ENCODE measurements at places on chromosomes 11 and 22.

DNA sequence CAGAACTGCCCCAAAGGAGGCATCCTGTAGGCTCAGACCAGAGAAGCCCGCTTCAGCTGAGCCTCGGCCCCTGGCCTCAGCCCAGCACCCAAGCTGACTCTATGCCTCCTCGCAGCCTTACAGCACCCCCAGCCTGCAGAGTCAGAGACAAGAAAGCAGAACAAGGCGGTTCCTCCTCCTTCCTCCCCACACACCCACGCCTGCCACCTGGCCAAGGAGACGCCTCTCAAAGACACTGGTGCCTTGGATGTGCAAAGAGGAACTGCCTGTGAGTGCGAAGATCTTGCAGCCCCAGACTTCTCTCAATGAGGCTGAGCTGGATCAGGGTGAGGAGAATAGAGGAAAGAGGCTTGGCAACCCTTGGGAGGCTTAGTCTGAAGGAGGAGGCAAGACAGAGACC lies 60.2 kb downstream of the PDE2A start:
- DNase-seq = no peak

- DNase-seq = no peak
Observed at GRCh38 chr11:44004452-44005062, 43.2 kb upstream of the ACCSL start.

DNA sequence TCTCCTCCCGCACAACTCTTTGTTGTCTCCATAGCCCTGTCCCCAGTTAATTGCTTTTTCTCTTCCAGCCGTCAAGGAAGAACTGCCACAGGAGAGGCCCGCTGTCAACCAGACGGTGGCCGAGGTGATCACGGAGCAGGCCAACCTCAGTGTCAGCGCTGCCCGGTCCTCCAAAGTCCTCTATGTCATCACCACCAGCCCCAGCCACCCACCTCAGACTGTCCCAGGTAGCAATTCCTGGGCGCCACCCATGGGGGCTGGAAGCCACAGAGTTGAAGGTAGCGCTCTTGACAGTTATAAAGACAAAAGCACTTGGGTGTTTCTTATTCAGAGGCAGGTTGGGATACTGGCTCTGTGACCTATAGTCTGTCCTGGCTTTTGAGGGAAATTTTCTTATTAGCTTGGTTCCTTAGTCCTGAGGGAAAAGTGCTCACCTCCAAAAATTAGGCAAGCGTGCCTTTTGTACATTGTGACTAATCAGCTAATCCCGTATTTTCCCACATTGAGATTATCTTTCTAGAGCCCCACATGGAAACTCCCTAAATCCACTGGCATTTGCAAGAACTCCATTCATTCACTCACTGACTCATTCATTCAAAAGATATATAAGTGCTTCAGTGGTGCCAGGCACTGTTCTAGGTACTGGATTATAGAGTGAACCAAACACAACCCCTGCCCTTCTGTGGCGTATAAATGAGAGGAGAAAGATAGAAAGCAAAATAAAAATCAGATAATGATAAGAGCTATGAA lies 65.9 kb downstream of the KREMEN1 start:
- no peak for DNase-seq

- peak; percentile 78 for DNase-seq
Observed at GRCh38 chr11:18749681-18750319, 23.8 kb upstream of the IGSF22 start.

- DNase-seq = no peak
Observed at GRCh38 chr22:48568736-48569330, 1258.8 kb downstream of the BRD1 start.

DNA sequence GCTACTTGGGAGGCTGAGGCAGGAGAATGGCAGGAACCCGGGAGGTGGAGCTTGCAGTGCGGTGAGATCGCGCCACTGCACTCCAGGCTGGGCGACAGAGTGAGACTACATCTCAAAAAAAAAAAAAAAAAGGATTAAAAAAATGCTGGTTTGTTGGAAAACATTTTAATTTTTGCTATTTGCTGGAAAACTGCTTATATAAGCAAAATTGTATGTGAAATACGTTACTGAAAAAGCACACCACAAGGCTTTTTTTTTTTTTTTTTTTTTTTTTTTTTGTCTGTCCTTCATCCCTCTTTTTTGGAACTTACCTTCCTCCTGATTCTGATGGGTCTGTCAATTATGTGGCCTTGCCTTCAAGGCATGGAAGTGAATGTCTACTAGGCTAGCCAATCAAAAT lies 40.8 kb downstream of the DCDC1 start:
- DNase-seq = no peak

GRCh38 chr11:112722876-112723275 lies 238.3 kb upstream of the NCAM1 start:
- DNase-seq = no peak

DNA sequence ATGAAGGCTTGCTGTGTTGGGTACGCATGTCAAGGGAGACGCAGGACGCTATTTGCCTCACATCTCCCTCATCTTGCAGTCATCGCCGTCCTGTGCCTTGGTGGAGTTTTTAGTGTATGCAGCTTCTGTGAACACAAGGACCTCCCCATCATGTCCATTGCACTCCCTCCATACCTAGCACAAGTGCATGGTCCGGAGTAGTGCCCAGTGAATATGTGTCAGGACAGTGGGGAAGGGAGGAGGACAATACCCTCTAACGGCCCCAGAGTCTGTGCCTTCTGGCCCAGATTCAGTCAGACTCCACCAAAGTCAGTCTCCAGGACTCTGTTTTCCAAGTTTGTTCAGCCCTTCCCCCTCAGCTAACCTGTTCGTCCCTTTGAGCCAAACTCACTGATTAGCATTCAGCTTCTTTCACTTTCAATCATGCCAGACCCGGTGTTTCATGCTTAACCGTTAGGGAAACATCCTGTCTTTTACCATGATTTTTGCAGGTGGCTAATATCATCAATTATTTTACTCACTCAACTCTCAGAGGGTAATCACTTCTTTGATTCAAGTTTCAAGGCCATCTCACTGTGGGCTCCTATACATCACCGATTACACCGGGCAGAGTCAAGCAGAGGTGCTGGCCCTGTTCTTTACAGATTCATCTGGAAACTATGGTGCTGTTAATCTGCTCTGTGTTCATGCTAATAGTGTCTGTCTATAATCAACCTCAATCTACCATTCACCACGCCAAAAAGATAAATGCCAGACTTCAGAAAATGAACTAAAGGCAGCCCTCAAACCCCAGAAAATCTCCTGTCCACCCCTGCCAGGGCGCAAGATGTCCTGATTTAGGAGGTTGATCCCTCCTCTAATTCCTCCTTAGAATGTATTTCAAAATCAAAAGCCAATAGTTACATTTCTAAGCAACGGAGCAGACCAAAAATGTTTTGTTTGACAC lies 156.5 kb downstream of the RRAS2 start:
- no peak for DNase-seq

- no peak for DNase-seq
Observed at GRCh38 chr11:40732132-40732531, 727.3 kb downstream of the LRRC4C start.

DNA sequence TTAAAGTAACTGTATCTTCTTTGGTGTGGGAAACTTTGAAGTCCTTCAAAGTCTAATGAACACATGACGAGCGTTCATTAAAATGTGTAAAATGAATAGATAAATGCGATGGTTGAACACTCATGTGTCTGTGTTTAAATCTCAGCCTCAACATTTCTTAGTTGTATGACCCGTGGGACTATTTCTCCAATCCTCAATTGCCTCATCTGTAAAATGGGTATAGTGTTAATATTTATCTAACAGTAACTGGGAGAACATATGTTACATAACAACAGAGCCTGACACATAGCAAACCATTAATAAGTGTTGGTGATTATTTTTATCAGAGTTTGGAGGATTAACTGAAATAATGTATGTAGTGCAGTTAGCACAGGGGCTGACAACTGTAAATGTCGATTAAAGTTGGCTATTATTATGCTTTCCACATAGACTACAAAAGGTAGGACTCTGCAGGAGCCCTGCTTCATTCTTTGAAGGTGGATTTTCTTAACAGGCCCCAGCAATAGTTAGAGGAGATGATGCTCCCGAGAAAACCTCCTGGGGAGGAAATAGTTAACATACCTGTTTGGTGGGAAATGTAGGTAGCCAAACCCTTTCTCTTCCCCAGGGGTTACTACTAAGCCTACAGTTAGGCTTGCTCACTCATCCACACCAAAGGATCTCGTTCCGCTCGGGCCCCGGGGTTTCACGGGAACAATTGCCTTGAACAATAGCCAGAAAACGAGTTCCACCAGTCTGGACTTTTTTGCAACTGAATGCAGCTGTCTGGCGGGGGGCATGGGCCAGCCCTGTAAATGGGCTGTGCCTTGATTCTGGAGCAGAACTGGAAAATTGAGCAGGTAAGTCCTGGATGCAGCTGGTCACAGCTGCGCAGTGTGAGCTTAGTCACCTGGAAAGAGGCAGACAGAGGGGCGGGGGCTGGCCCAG lies 133.4 kb downstream of the DBX1 start:
- no peak for DNase-seq

DNA sequence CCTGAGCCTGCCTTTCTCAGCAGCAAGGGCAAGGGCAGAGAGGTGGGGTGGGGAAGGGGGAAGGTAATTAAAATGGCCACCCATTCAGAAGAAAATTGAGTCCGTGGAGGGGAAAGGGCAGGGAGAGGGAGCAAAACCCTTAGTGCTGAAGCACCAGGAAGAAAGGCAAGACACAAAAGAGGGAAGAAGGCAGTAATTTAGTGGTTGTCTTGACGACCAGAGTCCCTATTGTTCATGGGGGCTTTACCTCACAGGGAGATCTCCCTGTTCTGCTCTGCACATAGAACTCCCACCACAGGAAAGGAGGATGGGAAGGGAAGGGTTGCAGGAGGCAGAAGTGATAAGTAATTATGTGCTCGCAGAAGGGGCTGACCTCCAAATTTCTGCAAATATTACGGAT lies 23.4 kb downstream of the SNX19 start:
- DNase-seq = no peak

DNA sequence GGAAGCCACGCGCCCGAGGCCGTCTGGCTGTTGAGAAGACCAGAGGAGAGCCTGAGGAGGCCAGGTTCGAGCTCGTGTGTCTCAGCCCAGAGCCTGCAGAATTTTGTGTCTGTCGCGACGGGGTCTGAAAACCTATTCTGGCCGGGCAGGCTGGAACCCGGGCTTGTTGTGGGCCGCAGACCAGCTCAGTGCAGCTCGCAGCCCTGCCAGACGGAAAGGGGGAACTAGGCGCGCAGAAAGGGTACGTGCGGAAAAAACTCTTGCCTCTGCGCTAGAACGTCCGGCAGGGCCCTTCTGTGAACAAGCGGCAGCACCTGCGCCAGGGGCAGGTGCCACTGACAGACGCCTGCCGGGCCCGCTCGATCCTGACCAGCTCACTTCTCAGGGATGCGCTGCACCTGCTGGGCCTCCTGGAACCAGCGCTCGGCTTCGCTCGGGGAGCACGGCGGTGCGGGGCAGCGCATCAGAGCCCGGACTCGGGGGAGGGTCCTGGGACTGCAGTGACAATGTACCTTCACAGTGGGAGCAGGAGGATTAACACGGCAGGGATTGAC lies 409.3 kb downstream of the BRD1 start:
- no peak for DNase-seq

DNA sequence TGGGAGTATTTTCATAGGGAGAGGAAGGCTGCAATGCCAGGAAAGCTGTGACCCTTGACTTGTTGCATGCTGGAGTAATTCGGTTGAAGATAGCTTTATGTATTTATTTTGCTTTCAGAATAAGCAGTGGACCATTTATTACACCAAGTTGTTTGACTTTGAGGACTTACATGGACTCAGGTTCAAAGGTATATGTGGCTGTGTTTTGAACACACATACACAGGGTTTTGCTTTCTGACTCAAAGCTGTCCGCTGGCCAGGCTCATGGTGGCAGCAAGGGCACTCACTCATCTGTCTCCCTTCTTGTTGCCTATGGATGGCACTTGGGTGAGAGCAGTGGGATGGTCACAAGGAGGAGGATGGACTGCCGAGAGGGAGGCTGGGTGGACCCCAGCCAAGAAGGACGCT lies 6.5 kb downstream of the TIMP3 start:
- DNase-seq = no peak

- DNase-seq = no peak
Observed at GRCh38 chr11:70242885-70243284, 27.6 kb upstream of the PPFIA1 start.

- no peak for DNase-seq
Observed at GRCh38 chr11:34086554-34087283, 18.7 kb upstream of the NAT10 start.

DNA sequence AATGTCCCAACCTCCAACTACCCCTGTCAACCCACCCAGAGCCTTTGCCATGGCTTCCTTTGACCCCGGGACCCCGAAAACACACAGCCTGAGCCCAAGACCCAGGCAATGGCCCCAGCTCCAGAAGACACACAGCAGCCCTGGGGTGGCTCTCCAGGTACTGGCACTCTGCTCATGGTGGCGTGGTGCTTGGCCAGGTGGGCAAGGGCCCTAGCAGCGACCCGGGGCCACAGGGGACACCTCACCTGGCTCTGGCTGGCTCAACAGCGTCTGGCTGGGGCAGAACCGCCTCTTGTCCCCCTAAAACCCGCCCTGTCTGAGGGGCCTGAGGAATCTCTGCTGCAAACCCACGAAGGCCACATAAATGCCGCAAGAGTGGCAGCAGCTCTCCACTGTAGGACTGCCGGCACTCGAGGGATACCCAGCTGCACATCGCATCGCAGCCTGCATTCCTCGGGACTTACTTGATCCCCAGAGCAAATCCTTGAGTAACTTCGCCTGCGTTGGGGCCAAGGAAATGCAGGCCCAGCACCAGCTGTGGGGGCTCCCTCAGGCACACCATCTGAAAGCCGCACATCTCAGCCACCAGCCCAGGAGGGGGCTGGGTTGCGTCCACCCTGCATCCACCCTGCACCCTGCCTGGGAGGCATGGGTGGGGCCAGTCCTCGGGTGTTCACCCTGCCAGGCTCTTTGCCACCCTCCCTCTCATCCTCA lies 23.1 kb upstream of the GNB1L start:
- no peak for DNase-seq

DNA sequence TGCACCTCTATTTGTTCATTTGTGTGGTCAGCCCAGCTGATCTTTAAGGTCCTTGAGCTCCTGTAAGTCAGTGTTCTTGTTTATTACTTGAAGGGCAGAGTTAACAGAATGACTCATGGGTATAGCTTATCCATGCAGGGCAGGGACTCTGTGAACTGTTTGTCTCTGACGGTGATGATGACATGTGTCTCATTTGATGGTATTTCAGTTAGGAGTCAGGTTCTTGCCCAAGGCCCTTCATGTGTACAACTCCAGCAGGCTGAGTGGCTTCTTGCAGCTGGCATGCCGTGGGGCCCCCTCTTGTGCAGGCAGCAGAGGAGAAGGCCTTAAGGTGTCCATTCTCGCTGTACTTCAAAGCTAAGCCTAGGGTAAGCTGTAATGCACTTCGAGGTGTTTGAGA lies 165.1 kb downstream of the DBX1 start:
- peak; percentile 67 for DNase-seq

DNA sequence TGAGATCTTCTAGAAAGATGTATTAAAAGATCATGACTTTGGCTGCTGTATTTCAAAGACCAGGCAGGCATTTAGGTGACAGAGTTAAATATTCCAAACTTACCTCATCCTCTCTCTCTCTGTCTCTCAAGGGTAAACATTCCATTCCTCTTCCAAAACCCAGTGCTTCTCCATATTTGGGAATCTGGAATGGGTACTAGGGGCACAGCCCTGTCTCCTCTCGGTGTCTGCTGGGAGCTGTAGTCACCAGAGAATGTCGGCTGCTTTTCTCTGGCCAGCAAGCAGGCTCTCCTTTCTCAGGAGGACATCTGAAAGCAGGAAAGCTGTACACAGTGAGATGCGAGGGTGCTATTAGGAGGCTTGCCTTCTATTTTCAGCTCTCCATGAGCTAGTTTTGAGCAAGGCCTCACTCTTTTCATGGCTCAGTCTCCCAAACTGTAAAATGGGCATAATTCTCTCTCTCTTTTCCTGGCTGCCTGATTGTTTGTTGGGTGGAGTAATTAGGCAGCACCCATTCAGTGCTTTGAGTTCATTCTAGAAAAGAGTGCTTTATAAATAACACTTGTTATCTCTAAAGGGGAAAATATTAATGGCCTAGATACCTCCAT lies 9.3 kb upstream of the PEX26 start:
- DNase-seq = peak; percentile 42

All from AG08396 (cell line).